ENCODE measurements at places on chromosomes 6 and 20.
A peak's percentile ranks its signal among the peaks of the same experiment; 100 is the strongest.

GRCh38 chr20:56171087-56172012 is 77.2 kb upstream of the MC3R start:
- no peak for DNase-seq

DNA sequence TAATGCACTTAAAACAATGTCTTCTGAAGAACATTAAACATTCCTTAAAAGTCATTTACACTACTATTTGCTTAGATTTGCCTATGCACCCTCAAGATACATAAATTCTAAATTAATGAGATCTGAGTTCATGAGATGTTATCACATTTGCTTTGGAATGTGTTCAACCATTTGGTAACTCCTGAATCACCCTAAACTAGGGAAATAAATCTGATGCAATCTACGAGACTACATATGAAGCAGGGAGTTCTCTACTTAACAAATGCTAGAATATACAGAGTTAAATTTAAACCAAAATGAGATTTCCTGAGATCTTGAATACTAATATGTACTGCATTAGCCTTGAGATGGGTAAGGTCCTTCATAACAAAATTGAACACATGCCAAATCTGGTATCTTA is 170.1 kb downstream of the CLIC5 start:
- DNase-seq, result no peak

GRCh38 chr6:157753291-157753690 is 69.8 kb upstream of the SNX9 start:
- no peak for DNase-seq

DNA sequence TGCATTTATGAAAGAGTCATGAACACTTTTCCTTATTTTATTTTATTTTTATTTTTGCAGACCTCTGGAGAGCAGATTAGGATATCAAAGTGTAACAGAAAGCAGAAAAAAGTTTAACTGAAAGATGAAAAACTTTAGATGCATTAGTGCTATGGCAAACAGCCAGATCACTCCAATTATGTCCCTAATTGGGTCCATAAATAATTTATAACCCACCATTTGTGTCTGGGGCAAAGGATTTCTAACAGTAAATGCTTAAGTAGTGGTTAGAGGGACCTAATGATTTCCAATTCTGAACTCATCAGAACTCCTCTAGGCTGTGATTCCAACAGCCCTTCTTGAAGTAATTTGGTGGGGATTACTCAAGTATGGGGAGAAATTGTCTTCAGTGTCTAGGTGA is 93.7 kb upstream of the PROKR2 start:
- DNase-seq, result no peak

DNA sequence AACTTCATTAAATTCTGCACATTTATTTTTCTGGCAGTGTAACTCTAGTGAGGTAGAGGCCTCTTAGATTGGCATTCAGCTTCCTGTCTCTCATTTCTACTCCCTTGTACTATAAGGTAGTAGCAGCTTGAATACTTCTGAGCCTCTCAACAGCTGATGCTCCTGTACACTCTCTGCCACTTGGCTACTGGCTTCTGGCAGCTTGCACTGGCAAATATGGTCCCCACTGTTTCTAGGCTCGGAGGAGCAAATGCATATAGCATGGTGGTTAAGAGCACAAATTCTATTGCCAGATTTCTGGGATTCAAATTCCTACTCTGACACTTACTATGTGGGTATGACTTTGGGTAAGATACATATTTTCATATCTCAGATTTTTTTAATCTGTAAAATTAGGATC is 292.8 kb upstream of the ADGRB3 start:
- DNase-seq, result no peak

DNA sequence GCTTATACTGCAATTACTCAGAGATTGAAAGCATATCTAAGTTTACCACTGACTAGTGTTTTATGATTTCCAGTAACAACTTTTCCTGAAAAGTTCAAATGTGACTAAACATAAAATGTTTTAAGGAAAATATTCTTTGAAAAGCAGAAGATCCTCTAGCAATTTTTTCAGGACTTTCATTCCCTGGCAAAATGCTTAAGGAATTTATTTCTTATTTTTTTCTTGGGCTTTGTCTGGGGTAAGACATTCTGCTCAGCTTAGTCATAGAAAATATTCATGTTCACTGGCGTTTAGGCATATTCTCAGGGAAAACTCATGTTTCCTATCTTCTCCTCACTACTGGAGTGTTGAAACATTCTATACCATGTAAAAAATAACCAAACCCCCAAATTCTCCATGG is 235.3 kb upstream of the CEP162 start:
- no peak for DNase-seq

GRCh38 chr6:113879186-113880096 is 22.3 kb downstream of the MARCKS start:
- DNase-seq, result no peak

DNA sequence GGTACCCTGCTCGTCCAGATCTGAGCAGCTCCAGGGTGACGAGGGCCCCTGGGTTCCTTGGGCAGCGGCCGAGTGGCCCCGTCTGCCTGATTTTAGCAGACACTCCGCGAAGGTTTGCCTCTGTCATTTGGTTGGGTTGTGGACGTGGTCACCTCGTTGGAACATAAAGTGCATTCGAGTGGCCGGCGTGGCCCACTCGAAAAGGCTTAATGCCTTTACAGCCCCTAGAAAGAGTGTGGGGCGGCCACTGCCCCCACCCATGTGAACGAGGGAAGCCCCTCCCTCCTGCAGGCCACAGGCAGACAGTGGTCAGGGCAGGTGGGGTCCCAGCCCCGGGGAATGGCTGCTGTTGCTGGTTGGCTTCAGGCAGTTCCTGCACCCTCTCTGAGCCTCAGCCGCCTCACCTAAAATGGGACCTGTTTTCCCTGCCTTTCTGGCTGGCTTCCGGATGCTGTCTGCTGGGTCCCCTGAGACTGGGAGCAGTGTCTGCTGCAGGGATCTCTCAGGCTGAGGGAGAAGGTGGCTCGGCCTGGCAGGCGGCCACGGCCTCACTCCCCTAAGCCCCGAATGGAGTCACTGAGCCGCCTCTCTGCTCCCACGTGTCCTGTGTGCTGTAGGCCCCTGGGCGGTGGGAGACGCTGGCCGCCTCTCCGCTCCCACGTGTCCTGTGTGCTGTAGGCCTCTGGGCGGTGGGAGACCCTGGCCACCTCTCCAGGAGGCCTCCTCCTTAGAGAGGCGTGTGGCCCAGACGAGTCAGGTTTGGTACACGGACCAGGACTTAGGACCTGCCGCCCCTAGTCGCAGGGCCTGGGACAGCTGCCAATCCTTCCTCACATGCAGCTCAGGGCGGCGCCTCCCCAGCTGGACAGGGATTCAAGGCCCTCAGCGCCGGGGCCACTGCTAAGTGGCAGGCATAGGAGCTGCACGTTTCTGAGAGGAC is 233.0 kb downstream of the ERMARD start:
- DNase-seq, result no peak

DNA sequence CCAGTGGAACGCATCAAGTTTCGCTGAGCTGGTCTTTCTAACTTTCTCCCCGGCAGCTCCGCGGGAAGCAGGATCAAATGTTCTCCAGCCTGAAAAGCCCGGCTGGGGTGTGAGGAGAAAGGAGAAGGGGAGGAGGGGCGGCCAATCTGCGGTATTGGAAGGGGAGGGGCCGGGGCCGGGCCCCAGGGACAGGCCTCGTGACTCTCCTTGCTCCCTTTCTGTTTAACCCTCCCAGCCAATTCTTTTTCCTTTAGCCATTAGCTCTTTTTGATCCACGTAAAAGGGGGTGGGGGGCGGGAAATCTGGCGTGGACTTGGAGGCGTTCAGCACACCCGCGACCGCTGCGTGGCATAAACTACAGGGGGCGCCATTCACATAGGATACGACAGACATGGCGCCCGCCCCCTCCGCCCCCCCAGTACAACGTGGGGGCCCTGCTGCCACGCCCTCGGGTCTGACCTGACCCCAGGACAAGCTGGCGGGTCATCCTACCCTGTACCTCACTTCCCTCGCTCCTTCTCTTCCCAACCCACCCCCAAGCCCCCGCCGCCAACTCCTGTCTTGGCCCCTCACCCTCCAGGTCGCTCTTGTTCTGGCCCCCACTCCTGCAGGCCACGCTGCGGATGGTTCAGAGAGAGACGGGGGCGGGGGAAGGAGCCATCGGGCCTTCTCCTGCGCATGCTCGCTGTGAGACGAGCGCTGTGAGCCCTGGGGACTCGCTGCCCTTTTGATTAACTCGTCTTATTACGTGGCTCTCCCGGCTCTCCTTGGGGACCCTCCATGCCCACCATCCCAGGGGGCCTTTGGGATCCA is 7.8 kb upstream of the MDGA1 start:
- DNase-seq, result peak; percentile 55

GRCh38 chr6:6631053-6631452 is 42.5 kb downstream of the LY86 start:
- DNase-seq, result no peak

DNA sequence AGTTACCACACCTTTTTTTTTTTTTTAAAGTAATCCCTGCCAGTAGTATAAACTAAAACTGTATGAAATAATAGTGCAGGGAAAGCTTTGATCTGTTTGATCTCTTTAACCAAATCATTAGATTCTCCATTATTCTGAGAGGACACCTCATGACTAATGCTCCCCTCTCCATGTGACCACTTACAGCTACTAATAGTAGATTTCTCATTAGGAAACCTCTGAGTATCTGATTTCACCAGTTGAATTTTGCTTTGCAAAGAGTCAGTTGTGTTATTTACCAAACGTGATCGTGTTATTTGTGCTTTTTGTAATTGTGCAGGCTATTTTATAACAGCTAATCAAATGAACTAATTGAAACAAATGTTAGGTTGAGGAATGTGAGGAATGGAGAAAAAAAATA is 12.5 kb downstream of the CASP8AP2 start:
- DNase-seq, result no peak

- no peak for DNase-seq
These were observed 324.8 kb downstream of the SMOC2 start for GRCh38 chr6:168765752-168766151.

DNA sequence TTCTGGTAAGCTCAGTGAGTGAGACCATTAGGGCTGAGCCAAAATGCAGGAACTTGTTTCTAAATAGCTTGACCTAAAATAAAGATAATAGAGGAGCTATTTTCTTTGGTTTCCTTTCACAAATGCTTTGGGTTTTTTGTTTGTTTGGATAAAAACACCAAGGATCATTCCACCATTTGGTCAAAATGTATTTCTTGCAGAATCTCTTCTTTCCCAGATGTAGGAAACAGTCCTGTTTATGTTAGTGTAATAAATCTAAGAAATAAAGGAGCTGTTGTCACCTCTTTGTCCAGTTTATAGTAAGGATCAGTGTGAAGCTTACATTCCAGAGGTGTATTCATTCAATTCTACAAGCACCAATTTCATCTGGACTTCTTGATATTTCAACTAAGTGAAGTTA is 297.8 kb downstream of the GJA1 start:
- no peak for DNase-seq

- DNase-seq, result no peak
These were observed 35.2 kb upstream of the STMND1 start for GRCh38 chr6:17066610-17067009.

DNA sequence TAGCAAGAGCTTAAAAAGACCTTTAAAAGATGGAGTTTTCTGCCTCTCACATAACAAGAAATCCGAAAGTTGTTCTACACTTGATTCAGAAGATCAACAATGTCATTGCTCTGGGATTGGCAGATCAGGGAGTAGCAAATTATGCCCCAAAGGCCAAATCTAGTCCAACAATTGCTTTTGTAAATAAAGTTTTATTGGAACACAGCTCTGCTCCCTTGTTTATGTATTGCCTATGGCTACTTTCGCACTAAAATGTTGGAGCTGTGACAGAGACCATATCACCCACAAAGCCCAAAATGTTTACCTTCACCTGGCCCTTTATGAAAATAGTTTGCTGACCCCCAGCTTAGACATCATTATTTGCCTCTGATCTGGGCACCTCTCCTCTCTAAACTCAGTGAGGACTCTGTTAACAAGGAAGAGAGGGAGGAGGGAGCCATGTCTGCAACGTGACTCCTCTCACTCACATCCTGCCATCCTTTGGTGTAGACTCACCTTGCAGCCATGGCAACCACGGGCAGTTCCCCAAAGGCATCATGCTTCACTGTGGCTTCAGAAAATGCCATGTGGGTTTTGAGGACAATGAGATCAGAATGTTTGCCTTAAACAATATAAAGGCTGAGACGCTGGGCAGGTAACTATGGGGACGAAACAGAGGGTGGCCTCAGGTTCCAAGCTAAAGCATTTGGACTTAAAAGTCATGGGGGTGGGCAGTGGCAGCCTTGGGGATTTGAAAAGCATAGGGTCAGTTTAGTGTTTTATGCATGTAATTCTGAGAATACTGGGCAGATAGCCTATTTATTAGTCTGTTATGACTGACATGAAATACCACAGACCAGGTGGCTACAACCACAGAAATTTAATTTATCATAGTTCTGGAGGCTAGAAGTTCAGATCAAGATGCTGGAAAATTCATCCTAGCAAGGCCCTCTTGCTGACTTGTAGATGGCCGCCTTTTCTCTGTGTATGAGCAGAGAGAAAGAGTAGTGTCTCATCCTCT is 149.7 kb upstream of the TNFAIP3 start:
- no peak for DNase-seq

- DNase-seq, result no peak
These were observed 130.1 kb upstream of the SLC2A12 start for GRCh38 chr6:134182528-134182927.

- no peak for DNase-seq
These were observed 103.7 kb downstream of the TOX2 start for GRCh38 chr20:44018259-44018941.
